ENCODE measurements at places on chromosomes 1 and 21.

GRCh38 chr1:65001231-65001792 lies 35.0 kb upstream of the JAK1 start:
- DNase-seq, result peak; percentile 86

DNA sequence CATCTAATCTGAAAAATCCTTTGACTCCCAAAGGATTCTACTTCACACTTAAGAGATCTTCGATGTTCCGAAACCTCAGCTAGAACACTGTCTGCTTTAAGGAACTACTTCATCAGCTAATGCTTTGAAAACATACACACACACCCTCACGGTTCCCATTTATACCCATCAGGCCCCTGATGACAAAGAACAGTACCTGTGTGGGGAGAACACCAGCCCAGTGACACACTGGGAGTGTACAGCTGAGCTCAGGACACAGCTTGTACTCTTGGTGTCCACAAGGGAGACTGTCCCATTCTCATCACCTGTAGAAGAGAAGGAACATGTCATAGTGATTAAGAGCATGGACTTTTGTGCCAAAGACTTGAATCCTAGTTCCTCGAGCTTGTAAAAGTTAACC lies 6.6 kb downstream of the WDR77 start:
- DNase-seq, result no peak

DNA sequence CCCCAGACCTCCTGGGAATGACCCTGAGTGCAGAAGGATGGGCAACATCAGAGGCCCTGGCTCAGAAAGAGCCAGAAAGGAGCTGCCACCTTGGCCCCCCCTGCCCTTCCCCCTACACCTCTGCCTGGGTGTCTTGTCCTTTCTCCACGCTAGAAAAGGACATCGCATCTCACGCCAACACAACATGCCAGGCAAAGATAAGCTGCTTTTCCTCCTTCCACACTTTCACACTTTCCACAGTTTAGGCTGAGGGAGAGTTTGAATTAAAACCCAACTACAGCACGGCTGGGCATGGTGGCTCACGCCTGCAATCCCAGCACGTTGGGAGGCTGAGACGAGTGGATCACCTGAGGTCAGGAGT lies 109.5 kb downstream of the SPSB1 start:
- DNase-seq, result no peak

DNA sequence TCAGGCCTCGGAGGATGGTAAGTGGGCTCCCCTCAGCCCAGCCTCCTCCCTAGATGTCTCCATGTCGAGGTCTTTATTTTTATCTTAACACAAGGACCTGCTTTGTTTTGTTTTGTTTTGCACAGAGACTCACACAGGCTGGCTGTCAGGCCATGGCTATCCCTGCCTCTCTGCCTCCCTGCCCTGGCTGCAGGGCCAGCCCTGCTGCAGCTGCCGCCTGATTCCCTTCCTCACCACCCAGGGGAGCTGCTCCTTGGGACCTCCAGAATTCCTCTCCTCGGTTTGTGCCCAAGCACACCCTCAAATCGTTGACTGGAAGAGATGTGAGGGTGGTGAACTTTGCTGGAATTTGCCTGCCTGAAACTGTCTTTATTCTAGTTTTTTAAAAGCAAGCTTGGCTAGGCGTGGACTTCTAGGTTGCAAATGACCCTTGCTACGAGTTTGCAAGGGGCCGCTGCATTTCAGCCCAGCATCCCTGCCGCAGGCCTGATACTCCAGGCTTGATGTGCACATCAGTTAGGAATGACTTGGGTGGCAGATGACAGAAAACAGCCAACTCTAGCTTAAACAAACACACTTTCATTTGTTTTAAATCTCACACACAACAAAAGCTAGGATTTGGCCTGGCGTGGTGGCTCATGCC lies 37.1 kb downstream of the WNT9A start:
- DNase-seq, result no peak

- no peak for DNase-seq
Measured at GRCh38 chr1:240538776-240539430, 73.1 kb downstream of the GREM2 start.

GRCh38 chr1:245121523-245121922 lies 33.3 kb upstream of the KIF26B start:
- no peak for DNase-seq

DNA sequence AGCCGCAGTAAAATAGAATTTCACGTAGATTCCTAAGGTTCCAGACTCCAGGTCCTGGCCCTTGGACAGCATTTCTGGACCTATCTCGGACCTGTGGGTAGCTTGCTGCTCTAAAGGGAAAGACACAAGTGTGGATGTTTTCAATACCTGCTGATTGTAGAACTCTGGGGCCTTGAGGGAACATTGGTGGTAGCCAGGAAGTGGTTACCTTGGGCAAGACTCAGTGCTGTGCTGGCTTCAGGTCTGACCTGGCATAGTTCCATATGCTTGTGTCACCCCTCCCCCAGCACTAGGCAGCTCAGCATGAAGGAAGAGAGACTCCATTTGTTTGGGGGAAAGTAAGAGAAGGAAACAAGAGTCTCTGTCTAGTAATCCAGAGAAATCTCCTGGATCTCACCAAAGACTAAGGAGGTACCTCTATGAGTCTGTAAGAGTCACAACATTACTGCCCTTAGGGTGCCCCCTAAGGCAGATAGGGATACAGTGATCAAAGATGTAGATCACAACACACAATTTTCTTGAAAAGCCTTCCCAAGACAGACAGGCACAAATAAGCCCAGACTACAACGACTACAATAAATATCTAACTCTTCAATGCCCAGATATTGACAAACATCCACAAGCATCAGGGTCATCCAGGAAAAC lies 398.8 kb downstream of the TGFB2 start:
- DNase-seq, result no peak

GRCh38 chr1:154845174-154845573 lies 24.9 kb downstream of the KCNN3 start:
- DNase-seq, result no peak

DNA sequence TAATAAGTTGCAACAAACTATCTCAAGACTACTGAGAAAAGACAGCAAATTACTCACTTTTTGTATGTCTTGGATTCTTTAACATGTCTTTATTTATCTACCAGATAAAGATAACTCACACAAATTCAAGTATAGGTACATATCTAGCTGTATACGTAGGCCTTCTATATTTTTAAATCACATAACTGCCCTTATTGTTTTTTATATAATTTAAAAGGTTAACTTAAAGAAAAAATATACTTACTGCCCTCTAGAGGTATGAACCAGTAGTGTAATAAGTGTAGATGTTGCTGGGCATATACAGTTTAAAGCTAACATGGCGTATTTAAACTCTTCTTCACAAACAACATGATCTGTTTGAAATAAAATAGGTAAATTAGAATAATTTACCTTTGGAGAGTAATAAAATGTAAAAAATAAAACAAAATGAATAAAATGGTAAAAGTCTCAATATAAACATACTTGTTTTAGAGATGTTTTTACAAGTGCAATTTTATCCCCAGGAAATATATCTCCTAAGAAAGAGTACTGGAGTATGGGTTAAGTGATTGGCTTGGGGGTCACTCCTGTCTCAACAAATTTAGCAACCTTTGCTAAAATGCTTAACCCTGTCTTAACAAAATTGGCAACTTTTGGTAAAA lies 235.2 kb downstream of the KCNT2 start:
- DNase-seq, result no peak

- DNase-seq, result no peak
Measured at GRCh38 chr1:165217958-165218357, 138.6 kb downstream of the LMX1A start.

- no peak for DNase-seq
Measured at GRCh38 chr1:96361961-96362360, 359.6 kb upstream of the PTBP2 start.

DNA sequence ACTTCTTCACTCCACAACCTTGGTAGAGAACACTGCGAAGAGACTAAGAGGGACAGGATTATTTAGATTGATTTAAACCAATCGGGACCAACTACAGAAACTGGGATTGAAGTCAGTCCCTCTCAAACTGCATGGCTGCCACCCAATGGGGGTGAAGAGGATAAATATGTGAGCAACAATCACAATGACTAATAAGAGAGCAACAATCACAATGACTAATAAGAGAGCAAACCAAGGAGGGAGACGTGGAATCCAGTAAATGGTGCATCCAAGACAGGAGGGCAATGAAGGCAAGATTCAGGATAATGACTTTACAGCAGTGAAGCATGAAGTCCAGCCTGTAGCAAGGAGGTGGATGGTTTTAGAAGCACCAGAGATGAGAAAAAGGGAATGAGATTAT lies 322.8 kb downstream of the TTLL7 start:
- no peak for DNase-seq

- no peak for DNase-seq
Measured at GRCh38 chr1:24425441-24425840, 9.8 kb downstream of the NIPAL3 start.

DNA sequence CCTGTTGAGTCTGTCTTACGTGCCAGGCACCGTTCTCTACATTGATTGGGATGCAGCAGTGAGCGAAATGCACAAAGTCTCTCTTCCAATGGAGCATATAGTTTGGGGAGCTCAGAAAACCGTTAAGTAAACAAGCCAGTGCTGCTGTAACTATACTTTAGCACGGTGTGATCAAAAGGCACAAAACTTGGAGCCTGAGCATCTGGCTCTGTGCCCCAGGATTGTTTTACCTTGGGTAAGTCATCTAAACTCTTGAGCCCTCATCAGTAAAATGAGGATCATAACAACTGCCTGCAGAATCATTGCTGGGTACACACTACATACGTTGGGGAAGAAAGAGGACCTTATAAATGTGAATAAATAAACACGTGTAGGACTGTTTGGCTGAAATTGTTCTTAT lies 1.8 kb downstream of the HHIPL2 start:
- no peak for DNase-seq

DNA sequence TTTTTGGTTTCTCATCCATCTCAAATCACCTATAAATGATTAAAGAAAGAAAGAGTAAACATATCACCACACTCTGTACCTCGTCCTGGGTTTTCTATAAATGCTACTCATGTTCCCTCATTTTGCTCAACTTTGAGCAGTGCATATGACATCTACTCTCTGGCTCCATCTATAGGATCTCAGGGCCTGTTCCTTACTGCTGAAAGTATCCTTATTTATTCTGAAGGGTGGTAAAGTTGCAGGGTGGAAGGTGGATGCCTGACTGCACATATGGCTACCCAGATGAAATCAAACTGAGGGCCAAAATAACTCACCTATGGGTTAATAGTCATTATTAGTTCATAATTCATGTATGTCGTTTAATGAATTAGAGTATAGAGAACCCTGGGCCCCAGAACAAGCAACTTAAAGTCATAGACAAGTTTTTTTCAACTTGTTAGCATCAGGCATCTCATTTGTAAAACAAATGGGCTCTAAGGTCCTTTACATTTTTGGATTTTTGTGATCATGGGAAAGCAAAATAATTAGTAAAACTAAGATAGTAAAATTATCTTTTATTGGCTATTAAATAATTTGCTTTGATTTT lies 46.5 kb downstream of the NCF2 start:
- no peak for DNase-seq

GRCh38 chr1:203632941-203633340 lies 6.3 kb downstream of the ATP2B4 start:
- DNase-seq, result no peak

DNA sequence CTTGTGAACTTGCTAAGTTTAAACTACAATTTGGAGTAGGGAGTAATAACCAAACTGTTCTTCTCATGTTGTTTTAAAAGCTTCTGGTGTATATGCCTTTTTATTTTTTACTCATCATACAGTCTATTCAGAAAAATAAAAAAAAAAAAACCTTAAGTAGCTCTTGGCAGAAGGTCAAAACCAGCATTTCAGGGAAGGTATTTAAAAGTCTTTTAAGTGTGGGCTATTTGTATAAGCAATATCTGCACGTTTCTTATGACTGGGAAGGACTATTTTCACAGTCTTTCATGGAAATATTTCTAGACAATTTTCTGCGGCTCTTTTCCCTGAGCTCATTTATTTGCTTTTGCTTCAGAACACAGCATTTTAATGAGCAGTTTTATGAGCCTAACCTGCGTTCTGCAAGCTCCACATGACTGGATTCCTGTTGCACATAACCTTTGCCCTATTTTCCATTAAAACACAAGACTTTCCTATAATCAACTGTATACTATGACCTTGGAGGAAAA lies 60.9 kb upstream of the C1orf105 start:
- DNase-seq, result no peak

- no peak for DNase-seq
Measured at GRCh38 chr1:244112041-244112440, 61.0 kb downstream of the ZBTB18 start.

DNA sequence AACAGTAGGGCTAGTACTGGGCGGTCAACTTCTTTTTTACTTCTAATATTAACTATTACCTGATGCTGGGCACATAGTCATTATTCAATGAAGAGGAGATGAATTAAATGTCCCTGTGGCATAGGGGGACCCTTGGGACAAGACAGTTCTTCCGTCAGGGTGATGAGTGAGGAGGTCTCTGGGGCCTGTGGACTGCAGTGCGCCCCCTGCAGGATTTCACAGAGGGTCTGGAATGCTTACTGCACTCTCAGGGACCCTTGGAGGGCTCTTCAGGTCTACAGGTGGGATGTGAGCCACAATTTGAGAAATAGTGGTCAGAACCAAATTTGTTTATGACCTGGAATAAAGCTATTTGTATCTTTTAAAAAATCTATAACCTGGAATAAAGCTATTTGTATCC lies 149.4 kb downstream of the FAM78B start:
- DNase-seq, result no peak

DNA sequence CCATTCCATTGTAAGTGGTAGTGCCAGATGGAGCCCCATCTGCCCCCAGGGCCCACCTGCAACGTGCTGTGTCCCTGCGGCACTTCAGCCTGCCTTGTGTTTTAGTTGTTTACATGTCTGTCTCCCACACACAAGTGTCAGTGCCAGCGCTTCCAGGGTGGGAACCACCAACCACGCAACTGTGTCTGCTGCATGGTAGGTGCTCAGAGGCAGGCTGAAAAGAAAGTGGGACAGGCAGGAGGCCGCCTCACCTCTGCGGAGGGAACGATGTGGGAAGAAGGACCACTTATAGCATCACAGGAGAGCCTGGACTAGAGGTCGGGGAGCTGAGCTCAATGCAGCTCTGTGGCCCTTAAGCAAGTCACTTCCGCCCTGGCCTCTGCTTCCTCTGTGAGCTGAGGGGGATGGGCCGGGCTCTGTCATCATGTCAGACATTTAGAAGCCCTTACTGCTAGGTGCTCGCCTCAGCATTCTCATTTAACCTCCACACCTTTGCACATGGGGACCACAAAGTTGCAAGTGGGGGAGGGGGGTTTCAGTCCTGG lies 17.9 kb downstream of the SLC9A1 start:
- DNase-seq, result peak; percentile 80

Measured in stimulated activated CD4-positive, alpha-beta T cell treated with anti-CD3 and anti-CD28 coated beads, Interleukin-2, amount 100 ng/mL, for 24 hours (primary cell).